ENCODE measurements at places on chromosomes 6 and 20.

GRCh38 chr6:17866876-17867444, 120.5 kb downstream of the KIF13A start:
- DNase-seq, result peak; percentile 45

DNA sequence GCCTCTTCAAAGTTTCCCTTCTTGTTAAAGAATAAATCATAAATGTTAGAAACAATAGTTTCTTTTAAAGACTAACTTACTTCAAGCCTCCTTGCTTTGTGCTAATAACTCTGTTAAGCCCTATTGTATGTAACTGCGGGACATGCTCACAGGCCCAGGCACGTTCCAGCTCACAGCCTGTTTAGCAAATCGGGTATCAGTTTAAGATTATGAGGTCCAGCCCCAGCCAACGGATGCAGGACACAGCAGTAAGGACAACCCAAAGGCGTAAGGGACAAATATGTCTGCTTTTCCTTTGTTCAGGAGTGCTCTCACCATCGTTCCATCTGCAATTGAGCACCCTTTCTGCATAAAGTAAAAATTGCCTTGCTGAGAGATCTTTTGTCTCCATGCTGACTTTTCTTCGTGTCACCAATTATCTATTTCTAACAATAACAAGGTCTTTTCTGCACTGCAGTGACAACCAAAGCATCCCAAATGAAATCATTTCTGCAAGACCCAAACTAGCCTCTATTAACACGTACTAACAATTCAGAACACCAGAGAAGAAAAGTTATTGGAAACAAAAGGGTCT, 1.4 kb downstream of the C6orf52 start:
- DNase-seq, result no peak

- DNase-seq, result peak; percentile 64
Observed at GRCh38 chr6:53728570-53729194, 63.1 kb upstream of the KLHL31 start.

GRCh38 chr6:153962555-153962954, 76.5 kb upstream of the OPRM1 start:
- DNase-seq, result no peak

- no peak for DNase-seq
Observed at GRCh38 chr6:116511424-116512110, at the start of gene CALHM5. Gene CALHM5 (plus strand): TSS chr6:116511639. CDS start chr6:116511697, 58 bp downstream.

DNA sequence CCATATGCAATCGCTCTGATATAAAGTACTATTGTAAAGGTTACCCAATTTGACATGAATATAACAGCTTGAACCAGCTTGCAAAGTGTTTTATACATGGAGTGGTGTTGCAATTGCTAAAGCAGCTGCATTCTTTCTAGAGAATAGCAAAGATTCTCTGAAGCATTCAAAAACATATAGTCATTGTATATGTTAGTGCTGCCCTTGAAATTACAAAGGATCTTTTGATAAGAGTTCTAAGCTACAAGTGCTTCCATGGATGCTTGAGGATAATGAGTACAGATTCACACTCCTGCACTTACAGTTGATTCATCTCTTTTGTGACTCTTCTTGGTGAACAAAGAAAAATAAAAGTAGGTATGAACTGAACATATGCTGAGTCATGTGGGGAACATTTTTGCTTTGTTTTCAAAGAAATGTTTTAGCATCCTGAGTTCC, 175.7 kb downstream of the ALDH8A1 start:
- DNase-seq, result no peak

GRCh38 chr6:332671-333070, 40.4 kb downstream of the DUSP22 start:
- DNase-seq, result no peak

- no peak for DNase-seq
Observed at GRCh38 chr6:170038251-170038650, 252.6 kb downstream of the DLL1 start.

- DNase-seq, result no peak
Observed at GRCh38 chr6:15266423-15266996, 20.6 kb downstream of the JARID2 start.

DNA sequence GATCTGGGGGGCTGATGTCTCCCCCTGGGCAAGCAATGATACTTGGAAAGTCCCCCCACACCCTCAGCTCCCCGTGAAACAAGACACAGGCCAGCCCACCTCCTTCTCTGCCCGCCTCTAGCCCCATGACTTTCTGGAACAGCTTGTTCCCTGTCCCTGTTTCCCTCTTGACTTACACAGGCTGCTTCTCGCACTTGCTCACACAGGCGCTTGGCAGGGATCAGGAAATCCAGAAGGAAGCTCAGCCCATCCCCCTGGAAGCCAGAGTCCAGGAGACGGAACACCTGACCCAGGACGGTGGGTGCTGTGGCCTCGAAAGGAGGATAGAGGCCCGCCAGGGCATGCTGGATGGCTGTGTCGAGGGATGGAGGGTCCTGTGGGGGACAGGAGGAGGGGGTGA, 14.8 kb downstream of the KIAA1755 start:
- no peak for DNase-seq

All from nucleus accumbens (tissue), 56 donors.